ENCODE measurements at places on chromosomes 4 and X.

GRCh38 chr4:140777386-140777785 is 21.2 kb upstream of the TBC1D9 start:
- DNase-seq: no peak

GRCh38 chr4:20318909-20319277 is 67.2 kb downstream of the SLIT2 start:
- DNase-seq: no peak

DNA sequence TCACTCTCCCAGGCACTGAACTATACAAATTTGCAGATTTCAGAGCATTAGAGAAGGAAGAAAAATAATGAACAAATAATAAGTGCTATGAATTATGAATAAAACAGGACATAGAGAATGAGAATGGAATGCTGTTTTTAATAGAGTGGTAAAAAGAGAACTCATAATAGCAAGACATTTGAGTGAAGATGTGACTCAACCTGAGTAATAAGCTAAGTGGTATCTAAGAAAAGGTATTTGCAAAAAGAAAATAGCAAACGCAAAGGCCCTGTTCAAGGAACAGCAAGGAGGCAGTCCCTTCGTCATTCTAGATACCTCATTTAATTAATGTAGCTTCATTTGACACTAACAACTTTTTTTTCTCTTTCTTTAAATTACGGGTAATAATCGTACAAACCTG is 1910.0 kb upstream of the TENM3 start:
- DNase-seq: no peak

- DNase-seq: no peak
These were observed 905.2 kb downstream of the TRAM1L1 start for GRCh38 chr4:116180157-116180601.

DNA sequence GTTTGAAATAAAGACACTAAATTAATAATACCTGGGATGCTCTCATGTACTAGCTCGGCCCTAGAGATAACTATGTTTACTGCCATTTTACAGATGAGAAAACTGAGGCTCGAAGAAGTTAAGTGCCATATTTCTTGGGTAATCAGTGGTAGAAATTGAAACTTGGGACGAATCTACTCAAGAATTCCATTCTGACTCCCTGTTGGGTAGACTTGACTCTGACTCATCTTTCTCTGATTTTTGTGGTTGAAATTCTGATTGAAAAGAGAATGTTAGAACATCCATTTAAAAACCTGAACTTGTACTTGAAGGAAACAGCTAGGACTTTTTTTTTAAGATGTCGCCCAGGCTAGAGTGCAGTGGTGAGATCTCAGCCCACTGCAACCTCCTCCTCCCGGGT is 50.1 kb upstream of the NSUN7 start:
- no peak for DNase-seq

- DNase-seq: no peak
These were observed 227.2 kb downstream of the COX18 start for GRCh38 chr4:72842323-72842722.

- DNase-seq: no peak
These were observed 35.0 kb downstream of the LIMCH1 start for GRCh38 chr4:41572956-41573355.

- DNase-seq: no peak
These were observed 15.0 kb upstream of the ADH1A start for GRCh38 chr4:99305638-99306400.

DNA sequence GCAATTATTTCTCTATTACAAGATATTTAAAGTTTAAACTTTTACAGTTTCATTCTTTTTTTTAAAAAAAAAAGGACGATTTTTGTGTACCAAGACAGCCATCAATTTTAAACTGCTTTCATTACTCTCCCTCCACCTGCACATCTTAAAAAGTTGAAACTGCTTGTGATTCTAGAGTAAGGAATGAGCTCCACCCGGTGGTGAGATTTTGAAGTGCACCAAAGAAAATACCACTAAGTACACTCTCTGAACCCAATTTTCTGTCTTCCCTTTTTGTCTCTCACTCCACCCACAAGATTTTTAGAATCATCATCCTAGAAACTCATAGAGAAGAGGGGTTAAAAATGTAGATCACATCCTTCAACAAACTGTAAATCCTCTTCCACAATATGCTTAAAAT is 91.3 kb upstream of the WDR44 start:
- DNase-seq: no peak

- DNase-seq: no peak
These were observed 363.3 kb downstream of the NAF1 start for GRCh38 chr4:162803378-162803777.

GRCh38 chrX:72604112-72604511 is 31.5 kb upstream of the HDAC8 start:
- no peak for DNase-seq

DNA sequence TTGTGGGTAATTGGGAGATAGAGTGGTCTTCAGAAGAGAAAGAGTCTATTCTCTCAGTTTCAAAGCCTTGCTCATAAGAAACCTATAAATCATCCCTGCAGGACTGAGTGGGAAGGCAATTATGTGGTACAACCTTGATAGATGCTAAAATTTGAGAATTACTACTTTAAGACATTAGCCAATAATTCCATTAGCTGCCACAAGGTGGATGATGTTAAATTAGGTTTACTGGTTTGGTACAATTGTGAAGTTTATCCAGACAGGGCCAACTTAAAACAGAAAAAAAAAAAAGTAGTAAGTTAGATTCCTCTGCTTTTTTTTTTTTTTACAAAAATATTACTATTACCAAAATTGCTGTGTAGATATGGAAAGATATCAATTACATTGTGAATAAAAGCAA is 73.2 kb upstream of the AMOT start:
- DNase-seq: no peak

GRCh38 chr4:177455561-177455970 is 13.3 kb upstream of the AGA start:
- DNase-seq: no peak

DNA sequence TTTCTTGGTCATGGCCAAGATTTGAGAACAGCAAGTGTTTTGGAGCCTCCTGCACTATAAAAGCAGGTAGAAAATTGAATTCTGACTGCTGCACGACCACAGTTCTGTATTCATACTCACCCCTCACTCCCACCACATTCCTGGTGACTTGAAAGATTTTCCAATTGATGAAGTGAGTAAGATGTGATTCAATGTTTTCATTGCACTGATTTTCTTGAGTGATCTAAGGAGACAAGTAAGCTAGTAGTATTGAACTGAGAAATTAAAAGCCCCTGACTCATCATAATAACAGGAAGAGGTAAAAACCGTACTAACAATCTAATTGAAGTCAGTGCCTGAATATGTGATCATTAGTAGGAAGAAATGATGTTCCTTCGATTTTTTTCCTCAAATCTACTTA is 6.1 kb upstream of the SEC24D start:
- no peak for DNase-seq

DNA sequence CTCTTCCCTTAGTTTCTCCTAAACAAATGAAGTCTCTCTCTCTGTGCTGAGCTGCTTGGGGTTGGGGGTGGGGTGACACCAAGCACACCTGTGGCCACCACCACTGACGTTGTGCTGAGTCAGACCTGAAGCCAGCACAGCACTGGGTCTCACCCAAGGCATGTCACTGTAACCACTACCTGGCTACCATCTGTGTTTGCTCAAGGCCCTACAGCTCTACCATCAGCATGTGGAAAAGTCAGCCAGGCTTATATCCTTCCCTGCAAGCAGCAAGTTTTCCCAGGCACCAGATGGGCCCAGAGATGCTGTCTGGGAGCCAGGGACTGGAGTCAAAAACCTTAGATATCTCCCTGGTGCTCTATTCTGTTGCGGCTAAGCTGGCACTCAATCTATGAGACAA is 6.9 kb downstream of the CXCL10 start:
- DNase-seq: no peak

GRCh38 chrX:15497865-15498264 is 2.7 kb upstream of the BMX start:
- no peak for DNase-seq

DNA sequence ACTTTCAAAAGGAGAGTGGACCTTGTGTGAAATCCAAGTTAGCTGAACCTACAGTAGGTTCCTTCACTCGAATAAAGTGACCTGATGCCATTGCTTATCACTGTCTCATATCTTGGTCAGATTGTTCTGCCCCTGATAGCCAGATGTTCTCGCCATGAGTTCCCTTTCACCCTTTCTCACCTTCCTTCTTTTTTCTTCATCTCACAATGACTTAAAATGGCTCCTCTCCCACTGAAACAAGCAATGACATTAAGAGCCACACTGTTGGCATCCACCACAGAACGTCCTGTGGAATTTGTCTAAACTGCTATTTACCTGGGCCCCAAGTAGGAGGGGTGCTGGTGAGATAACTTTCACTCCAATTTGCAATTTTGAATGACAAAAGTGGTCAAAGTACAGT is 227.6 kb upstream of the PPP1R2C start:
- no peak for DNase-seq

GRCh38 chr4:176193938-176194337 is 1.4 kb downstream of the SPATA4 start:
- DNase-seq: no peak

Data from stimulated activated CD8-positive, alpha-beta memory T cell treated with anti-CD3 and anti-CD28 coated beads, Interleukin-15, amount 100 ng/mL, for 24 hours (primary cell).